ENCODE measurements at places on chromosomes 6 and 20.
A peak's percentile ranks its signal among the peaks of the same experiment; 100 is the strongest.

- DNase-seq = no peak
Measured at GRCh38 chr20:12098421-12098820, 180.7 kb downstream of the BTBD3 start.

DNA sequence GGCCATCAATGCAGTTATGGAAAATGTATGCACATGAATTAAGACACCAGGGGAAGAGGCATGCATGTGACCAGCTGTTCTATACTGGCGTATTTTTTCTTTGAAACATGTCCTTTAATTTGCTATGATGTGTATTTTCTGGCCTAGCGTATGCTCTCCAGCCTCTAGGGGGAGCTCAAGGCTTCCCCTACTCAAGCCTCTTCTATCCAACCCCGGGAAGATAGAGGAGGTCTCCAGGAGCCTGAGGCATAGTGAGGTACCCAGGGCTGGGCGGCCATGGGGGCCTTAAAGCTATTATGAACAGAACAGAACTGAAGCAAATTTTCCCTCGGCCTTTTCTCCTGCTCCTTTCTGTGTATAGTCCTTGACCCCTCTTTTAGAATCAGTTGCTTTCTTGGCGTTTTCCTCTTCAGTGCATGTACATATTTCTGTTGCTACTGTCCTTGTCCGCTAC, 528.9 kb downstream of the MAFB start:
- peak; percentile 18 for DNase-seq

DNA sequence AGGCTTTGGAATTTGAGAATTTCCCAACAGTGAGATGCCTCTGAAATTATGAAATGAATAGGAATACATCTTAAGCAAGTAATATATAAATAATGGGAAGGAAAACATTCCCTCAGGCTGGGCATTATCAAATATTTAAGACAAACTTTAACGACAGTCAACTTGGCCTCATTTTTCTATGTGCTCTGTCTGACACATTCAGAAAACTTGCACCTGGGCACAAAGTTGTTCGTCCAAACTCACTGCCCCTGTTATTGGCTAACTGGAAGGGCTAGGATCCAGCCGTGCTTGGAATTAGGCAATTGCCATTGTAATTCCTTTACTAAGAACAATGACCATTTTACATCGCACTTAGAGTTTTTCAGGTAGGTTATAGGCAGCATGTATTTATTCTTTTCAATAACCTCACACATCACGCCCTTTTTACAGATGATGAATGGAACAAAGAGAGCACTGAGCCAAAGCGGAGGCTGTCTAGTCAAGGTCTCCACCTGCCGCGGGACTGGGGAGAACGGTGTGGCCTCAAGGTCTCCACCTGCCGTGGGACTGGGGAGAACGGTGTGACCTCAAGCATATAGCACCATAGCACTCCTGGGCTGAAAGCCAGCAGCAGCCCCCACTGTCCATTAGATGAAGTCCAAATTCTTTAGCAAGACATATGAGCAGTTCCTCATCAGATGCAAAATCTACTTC, 40.7 kb upstream of the FOXQ1 start:
- no peak for DNase-seq

DNA sequence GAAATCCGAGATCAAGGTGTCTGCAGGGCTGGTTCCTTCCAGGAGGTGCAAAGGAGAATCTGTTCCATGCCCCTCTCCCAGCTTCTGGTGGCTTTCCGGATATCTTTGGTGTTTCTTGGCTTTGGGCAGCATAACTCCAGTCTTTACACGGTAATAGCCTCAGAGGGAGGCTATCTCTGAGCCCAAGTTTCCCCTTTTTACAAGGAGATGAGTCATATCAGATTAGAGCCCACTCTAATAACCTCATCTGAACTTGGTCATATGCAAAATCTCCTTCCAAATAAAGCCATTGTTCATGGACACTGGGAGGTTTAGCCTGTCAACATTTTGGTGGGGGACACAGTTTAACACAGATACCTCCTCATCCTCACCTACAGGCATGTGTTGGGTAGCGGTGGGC, 213.7 kb downstream of the ATXN1 start:
- no peak for DNase-seq

GRCh38 chr6:100880149-100880852, 828 bp downstream of the ASCC3 start:
- DNase-seq = no peak

DNA sequence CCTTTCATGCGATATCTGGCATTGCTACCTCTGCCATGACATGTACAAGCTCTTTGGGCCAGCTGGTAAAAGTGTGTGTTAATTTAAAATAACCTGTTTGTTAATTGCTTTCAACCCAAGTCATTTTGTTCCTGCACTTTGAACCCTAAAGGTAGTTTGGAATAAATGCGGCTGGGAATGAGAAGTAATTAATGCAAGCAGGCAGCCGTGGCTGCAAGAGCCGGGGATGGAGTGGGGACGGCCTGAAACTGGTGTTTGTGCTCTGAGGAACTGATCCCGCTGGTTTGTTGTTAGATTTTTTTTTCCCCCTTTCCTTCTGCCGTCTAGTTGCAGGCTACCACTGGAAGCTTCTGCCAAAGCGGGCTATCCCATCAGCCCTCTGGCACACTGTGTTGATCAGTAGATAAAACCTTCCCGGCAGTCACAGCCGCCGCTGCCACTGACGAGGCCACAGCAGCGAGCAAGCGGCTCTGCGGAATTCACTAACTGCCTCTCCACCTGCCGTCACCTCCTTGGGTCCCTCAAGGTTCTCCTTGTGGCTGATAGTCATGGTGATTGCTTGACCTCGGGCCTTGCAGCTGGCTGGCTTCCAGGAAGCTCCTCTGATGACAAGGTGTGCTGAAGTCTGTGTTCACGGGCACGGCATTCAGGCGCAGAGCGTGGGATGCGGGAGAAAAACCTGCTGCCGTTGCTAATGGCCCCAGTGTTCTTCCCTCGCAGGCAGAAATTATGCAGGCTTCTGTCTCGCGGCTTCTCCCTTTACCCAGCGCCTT, 315.9 kb downstream of the TFAP2A start:
- DNase-seq = no peak

DNA sequence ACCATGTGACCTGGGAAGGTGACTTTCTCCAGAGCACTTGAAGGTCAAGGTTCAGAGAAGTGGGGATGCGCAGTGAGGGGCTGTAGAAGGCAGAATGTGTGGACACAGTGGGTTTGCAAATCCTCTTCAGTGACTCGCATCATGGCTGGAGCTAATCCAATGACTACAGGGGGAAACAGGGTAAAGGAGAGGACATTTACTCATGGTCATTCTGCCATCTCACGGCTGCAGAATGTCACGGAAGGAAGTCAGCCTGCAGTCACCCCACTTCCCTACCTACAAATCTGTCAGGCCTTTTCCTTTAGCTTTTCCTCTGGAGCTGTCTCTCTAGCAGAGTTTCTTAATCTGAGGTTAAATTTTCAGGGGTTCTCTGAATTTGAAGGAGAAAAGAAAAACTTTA, 337.6 kb downstream of the CDC5L start:
- no peak for DNase-seq

DNA sequence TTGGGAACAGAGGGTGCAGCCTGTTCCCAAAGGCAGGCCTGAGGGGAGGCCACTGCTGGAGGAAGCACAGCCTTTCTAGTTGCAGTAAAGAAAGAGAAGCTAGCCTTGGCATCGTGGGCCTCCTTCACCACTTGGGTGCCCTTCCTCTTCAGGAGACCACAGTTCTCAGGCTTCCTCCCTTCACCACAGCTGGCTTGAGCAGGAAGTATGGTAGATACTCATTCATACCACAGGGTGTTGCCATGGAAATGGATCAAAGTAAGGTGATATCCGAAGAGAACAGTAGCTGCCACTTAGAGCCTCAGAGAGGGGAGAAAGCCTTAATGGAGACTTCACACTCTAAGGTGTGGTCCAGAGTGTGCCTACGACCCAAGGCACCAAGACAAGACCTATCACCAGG, 120.4 kb upstream of the RIPOR2 start:
- no peak for DNase-seq

DNA sequence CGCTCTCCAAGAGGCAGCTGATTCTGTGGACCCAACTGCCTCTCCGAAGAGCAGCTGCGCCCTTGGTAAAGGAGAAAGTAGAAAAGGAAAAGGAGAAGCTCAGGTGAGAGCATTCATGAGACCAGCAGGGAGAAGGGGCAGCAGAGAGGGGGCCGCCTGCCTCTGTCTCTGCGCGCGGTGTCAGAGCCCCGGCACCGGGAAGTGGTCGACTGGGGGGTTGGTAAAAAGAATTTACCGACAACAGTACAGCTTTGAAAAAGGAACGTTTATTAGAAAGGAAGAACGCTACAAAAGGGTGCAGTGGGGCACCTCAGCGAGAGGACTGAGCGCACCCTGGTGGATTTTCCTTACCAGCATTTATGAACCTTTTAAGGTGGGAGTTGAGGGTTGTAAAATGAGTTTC, 61.9 kb downstream of the GPR6 start:
- DNase-seq = no peak
